LNCaP clone FGC (cell line): ENCODE measurements at places on chromosomes 6 and 20.

DNA sequence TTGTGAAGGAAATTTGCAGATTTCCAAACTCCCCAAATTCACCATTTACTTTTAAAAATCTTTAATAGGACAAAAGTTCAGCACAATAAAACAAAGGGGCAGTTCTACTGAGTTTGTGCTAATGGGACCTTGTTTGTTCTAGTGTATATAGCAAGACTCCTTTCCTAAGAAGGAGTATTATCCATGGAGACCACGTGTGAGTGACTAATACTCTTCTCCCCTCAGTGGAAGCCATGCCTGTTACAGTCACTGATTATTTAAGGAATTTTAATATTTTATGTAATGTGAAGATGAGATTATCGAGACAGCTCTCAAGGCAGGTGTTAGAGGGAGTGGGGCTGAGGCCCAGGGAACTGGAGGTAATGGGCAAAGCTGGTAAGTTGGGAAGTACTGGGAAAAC is 16.4 kb upstream of the QKI start:
- DNase-seq = no peak

DNA sequence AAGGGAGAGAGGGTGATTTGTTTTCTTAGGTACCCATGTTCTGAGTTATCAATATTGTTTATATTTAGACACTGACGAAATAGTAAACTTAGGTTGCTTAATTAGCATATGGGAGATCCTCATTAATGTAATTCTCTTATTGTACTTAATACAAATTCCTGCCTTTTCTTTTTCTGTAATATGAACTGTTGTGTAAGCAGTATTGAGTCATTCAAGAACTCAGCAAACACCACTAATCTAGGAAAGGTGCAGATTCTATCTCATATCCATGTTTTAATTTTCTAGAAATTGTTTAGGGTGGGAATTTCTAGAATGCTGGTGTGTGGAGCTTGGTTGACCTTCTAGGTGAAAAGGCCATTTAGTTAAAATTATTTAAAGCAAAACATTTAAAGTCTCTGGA is 216.0 kb downstream of the ZFAND3 start:
- DNase-seq = no peak

DNA sequence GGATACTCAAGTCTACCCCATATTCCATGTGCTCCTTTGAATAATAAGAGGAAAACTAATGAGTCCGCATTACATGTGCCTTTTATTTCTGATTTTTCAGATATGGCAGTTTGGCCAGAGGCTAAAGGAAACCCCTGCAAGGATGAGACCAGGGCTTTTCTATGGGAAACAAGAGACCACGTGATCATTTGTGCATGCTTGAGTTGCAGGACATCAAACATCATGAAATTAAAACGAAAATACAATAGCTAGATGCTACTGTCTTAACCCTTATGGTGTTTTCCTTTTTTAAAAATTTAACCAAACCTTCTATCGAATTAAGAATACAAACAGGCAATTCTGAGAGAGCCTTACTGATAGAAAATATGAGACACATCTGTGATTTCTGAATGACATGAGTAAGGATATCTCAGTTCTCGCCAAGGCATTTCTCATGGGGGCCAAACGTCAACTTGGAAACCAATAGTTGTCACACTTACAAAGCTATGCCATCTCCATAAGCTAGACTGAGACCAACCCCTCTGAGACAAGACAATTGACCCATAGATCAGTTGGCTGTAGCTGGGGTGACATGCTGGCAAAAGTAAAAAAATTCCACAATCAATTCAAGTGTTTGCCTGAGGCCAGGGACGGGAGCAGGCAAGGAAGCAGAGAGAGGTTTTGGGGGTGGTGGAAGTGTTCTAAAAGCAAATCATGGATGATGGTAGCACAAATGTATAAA is 52.8 kb downstream of the RIPOR2 start:
- DNase-seq = no peak

- DNase-seq = no peak
Observed at GRCh38 chr6:167997642-167998041, at the start of gene KIF25. TSS of gene KIF25 (plus strand) at chr6:167997671. CDS start at chr6:168029586, 31,915 bp downstream.

DNA sequence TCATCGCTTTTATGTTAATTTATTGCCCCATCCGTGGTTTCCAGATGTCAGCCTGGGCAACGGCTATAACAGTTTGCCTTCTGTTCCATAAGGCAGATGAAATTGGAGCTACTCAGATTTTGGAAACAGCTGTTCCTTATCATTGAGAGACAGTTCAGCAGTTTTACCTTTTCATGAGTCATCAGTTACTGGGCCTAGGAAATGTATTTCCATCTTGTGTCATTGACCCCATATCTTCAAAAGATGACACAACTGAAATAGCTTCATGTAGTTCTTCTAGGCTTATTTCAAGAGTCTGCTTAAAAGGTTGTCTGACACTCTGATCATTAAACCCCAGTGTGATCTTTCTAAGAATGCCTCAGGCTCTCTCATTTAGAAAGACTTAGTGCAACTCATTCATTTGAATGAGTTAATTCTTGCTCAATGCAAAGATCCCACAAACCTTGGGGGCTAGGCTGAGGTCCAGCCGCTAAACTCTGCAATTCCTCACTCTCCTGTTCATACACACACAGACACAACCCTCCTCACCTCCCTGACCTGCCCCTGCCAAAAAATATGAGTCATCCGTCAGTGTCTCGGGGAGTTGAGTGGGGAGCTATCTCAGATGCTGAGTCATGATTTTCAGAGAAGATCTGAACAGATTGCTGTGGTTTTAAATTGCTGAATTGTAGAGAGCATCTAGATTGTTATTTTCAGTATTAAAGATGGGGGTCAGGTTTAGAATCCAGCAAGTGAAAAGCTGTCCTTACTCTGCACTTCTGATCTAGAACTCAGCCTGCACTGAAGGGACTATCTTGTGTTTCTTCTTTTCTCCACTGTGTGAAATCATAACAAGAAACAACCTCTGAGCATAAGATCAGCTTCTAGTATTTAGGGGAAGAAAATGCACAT is 61.8 kb downstream of the RPP40 start:
- no peak for DNase-seq

DNA sequence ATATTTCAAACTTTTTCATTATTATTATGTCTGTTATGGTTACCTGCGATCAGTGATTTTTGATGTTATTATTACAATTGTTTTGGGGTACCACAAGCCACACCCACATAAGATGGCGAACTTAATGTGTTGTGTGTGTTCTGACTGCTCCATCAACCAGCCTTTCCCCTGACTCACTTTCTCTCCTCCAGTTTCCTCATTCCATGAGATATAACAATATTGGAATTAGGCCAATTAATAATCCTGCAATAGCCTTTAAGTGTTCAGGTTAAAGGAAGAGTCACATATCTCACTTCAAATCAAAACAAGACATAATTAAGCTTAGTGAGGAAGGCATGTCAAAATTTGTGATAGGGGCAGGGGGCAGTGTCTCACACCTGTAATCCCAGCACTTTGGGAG is 16.3 kb upstream of the POPDC3 start:
- DNase-seq = no peak

DNA sequence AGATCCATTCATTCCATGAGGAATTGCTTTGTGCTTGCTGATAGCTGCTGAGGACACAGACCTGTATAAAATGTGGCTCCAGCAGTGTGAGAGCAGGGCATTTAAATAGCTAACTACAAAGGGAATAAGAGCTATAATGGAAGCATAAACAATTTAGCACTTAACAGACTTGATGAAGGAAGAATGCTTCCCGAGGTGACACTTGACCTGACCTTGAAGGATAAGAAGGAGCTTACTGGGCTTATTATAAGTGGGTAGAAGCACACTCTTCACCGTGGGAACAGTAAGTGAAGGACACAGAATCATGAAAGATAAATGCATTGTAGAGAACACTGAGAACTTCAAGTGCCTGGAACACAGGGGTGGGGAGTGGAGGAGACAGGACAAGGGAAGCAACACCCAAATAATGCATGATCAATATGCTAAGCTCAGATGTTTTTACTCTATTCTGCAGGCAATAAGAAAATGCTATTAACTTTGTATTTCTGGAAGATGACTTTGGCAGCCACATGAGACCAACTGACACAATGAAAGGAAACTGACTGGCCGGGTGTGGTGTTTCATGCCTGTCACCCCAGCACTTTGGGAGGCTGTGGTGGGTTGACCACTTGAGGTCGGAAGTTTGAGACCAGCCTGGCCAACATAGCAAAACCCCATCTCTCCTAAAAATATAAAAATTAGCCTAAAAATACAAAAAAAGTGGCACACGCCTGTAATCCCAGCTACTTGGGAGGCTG is 84.2 kb downstream of the EPB41L2 start:
- no peak for DNase-seq

DNA sequence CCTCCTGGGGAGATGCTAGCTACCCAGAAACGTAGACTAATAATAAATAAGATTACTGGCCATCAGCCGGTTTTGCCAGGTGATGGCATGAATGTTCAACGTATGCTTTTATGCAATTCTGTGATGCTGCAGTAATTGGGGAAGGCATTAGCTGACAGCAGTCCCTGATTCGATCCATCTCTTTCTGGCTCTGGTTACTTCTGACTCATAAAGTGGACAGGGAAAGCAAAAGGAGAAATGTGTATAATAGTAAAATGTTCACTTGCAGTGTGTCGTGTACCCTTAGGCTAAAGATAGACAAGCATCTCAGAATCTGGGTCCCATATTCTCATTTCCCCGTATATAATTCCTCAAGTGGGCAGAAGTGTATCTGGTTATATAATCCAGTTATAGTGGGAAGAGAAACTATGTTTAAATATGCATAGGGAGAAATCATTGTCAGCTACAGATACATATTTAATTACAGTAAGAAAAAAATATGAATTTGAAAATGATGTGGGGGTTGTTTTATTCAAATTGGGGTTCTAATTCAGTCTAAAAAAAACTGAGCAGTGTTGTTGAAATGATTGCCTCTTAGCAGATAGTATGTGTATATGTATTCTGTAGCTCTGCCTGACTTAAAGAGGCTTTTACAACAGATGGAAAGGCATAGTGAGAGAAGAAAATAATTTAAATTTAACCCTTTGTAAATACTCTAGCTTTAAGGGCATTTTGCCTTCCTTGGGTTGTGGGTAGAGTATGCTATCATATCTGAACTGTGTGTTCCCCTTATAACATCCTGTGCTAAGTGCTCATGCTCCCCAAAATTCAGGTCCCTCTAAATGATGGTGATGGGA is 40.6 kb downstream of the DOK5 start:
- no peak for DNase-seq

GRCh38 chr6:132814716-132815570 is 574 bp downstream of the RPS12 start:
- DNase-seq = no peak

DNA sequence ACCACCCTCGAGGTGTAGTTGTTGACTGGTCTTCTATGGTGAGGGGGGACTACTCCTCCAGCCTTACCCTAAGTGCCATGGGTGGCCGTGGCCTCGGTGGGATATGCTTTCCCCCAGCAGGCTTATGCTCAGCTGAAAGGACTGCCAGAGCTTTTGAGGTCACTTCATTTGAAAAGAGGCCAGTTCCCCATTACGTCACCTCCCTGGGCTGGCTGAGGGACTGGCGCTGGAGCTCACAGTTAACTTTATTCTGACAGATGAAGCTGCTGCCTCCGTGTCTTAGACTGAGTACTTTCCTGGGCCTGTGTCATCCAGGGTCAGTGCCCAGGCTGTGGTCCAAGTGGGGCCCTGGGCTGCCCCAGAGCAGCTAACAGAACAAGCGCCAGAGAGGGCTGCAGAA is 42.8 kb upstream of the PCMTD2 start:
- DNase-seq = no peak

DNA sequence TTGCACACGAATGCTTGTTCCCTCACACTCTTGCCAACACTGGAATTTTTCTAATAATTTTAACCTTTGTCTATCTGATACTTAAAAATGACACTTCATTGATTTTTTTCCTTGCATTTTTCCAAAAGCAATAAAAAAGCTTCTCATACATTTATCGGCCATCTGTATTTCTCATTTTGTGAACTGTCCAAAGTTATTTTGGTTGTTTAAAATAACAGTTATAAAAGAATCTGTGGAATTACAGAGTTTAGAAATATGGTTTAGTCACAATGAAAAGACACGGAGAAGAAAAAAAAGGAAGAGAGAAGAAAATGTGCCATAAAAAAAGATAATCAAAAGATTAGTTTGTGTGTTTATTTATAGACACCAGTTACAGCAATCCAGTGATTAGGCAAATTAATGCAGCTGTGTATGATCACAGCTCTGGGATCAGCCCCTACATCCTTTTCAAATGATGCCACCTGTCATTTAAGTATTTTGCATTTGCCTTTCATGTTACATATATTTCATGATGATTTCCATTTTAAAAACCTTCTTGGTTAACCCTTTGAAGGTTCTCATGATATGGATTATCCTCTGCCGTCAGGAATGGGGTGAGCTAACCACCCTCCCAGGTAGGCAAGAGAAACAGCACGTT is 171.7 kb downstream of the BACH2 start:
- no peak for DNase-seq

GRCh38 chr6:2948228-2949025 is 22.9 kb downstream of the SERPINB6 start:
- DNase-seq = no peak

DNA sequence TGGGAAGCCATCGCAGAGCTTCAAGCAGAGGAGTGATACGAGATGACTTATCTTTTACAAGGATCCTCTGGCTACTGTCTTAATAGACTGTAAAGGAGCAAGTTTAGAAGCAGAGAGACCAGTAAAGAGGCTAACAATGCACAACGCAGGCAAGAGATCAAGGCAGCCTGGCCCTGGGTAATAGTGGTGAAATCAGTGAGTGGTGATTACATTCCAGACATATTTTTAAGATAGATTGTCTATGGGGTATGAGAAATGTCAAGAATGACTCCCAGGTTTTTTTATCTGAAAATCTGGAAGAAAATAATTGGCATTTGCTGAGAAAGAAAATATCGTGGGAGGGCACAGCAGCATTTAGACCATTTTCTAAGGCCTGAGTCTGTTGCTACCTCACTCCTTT is 213.6 kb upstream of the HTR1E start:
- DNase-seq = no peak

- DNase-seq = no peak
Observed at GRCh38 chr6:54772610-54773009, 74.0 kb upstream of the FAM83B start.

GRCh38 chr20:41650231-41650948 is 32.2 kb upstream of the CHD6 start:
- peak; percentile 100 for DNase-seq

GRCh38 chr6:89454300-89454699 is 21.3 kb downstream of the ANKRD6 start:
- no peak for DNase-seq

- no peak for DNase-seq
Observed at GRCh38 chr6:48606618-48607017, 495.6 kb upstream of the PTCHD4 start.

DNA sequence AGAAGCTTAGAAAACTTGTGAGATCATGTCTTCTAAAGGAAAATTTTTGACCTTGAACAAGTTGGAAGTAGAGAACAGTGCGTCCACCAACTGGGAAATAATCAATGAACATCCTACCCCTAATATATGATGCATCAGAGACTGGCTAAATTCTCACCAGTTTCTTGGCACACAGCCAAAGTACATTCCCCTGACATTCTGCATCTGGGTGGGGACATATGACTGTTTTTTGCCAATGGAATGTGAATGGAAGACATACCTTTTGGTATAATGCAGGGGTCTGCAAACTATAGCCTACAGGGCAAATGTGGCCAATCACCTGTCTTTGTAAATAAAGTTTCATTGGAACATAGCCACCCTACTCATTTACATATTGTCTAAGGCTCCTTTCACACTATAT is 84.7 kb downstream of the HAO1 start:
- DNase-seq = no peak
